ENCODE measurements at places on chromosomes 5 and 9.

GRCh38 chr9:82180711-82181110 is 192.1 kb downstream of the SPATA31D1 start:
- DNase-seq = no peak

DNA sequence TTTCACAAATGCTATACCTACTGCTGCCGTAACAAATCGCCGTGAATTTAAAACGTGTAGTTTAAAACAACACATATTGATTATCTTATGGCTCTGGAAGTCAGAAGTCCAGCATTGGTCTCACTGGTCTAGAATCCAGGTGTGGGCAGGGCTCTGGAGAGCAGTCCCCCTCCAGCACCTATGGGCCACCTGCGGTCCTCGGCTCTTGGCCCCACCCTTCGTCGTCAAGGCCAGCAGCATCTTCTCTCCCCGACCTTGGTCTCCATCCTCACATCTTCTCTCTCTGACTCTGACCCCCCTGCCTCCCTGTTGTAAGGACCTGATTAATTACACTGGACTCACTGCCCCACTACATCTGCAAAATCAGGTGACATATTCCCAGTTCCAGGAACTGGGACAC is 106.4 kb upstream of the COL5A1 start:
- no peak for DNase-seq

- DNase-seq = no peak
Observed at GRCh38 chr5:135705941-135706466, 127.2 kb upstream of the CXCL14 start.

GRCh38 chr9:128555180-128555721 is 2.9 kb downstream of the SPTAN1 start:
- DNase-seq = peak; percentile 62

- no peak for DNase-seq
Observed at GRCh38 chr9:13412331-13412730, 132.8 kb upstream of the MPDZ start.

- no peak for DNase-seq
Observed at GRCh38 chr5:53257806-53258373, 148.3 kb upstream of the MOCS2 start.

DNA sequence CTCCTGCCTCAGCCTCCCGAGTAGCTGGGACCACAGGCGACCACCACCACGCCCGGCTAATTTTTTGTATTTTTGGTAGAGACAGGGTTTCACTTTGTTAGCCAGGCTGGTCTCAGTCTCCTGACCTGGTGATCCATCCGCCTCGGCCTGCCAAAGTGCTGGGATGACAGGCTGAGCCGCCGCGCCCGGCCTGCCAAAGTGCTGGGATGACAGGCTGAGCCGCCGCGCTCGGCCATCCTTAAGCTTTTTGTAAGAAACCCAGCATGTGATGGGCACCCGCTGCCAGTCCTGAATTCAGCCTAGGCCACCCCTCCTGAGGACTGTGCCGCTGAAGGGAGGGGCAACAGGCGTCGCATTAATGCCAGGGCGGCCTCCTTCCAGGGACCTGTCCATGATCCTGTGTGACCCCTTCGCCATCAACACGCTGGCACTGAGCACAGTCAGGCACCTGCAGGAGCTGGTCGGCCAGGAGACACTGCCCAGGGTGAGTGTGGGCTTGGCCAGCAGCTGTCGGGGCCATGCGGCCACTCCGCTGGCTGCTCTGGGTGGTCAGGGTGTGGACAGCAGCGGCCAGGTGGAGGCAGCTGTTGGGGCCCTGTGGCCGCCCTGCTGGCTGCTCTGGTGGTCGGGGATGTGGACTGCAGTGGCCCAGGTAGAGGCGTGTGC is 10.5 kb downstream of the NELFB start:
- DNase-seq = no peak

DNA sequence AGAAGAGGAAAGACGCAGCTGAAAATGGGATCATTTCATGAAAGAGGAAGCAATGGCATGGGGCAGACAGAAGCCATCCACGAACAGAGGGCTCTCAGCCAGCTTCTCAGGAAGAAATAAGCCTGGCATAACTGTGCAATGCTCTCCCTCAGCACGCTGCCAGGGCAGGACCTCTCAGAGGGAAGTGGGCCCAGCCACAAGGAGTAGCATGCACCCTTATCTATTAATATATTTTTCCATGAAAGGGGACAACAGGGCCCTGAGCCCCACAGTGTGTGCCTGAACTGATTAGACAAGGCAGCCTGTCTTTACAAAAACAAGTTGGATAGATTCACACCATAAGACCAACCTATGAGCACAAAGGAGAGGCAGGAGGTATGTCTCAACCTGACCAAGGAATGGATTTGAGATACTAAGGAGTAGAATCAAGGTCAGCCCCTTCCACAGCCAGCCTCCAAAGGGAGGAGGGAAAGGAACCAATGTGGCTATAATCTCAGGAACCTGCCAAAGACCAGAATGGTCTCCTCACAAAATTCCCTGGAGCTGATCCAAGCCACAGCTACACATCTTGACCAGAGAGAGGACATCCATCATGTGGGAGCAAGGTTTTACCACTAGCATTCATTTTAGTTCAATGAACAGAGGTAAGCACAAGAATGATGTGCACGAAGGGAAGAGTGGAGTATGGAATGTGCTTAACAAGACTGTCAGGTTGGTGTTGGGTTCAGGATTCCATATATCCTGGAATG is 154.8 kb downstream of the SIL1 start:
- no peak for DNase-seq

DNA sequence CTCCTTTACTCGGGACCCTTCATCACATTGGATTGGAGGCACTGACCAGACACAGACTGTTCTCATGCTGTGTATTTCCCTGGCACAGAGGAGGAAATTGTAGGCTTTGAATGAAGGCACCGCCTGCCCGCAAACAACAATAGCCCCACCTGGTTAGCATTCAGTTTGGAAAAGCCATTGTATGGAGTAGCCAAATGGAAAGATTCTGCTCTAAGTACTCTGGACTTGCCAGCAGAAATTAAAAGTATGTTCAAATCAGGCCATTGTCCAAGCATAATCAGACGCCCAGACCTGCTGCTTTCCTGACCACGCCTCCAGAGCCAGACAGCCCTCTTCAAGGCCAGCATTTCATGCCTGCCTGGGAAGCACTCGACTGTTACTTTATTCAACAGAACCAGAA is 8.0 kb upstream of the SEMA4D start:
- no peak for DNase-seq

- no peak for DNase-seq
Observed at GRCh38 chr5:77630114-77630680, 8.3 kb downstream of the OTP start.

- DNase-seq = no peak
Observed at GRCh38 chr9:135070198-135070951, 17.1 kb upstream of the OLFM1 start.

- peak; percentile 22 for DNase-seq
Observed at GRCh38 chr5:134371834-134372340, 518 bp downstream of the UBE2B start.

DNA sequence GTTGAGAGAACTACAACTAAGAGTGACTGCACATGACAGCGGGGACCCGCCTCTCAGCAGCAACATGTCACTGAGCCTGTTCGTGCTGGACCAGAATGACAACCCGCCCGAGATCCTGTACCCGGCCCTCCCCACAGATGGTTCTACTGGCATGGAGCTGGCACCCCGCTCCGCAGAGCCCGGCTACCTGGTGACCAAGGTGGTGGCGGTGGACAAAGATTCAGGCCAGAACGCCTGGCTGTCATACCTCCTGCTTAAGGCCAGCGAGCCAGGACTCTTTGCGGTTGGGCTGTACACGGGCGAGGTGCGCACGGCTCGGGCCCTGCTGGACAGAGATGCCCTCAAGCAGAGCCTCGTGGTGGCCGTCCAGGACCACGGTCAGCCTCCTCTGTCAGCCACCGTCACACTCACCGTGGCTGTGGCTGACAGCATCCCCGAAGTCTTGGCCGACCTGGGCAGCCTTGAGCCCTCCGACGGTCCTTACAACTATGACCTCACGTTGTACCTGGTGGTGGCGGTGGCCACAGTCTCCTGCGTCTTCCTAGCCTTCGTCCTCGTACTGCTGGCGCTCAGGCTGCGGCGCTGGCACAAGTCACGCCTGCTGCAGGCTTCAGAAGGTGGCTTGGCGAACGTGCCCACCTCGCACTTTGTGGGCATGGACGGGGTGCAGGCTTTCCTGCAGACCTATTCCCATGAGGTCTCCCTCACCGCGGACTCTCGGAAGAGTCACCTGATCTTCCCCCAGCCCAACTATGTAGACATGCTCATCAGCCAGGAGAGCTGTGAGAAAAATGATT is 2.1 kb downstream of the PCDHGA7 start:
- no peak for DNase-seq

- peak; percentile 14 for DNase-seq
Observed at GRCh38 chr5:151318850-151319732, 15.5 kb upstream of the SLC36A3 start.

DNA sequence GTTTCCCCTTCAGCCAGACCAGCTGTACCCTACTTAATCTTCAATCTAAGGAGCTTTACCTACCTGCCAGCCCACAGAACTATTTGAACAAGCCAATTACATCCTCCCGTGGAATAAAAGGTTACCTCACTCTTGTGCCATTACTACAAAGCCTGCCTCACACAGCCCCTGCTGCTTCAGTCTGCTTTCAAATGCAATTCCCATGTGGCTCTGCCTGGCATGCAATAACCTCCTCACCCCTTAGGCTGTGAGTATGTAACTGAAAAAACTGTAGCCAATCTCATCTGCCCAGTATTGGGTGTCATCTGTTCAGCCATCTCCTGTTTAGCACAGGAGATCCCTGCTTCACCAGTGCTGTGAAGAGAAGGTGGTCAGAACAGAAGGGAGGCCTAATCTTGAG is 6.1 kb upstream of the GCNT1 start:
- no peak for DNase-seq

DNA sequence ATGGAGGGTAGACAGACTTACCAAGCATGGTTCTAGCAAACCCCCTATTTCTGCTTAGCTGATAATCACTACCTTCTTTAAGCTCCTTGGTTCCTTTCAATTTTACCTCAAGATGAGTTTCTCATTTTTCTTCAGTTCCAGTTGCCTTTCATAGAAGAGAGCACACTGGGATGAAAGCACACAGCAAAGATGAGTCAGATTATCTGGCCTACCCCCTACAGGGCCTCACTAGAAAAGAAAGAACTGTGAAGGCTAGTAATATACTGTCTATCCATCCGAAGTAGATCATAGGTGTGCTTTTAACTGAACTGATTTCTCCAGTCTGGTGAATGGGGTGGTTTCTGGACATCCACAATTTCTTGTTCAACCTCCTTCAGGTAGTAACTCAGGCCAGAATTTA is 122.5 kb downstream of the TRPM3 start:
- DNase-seq = peak; percentile 44

GRCh38 chr9:31027678-31028077 is 1356.8 kb upstream of the ACO1 start:
- no peak for DNase-seq

- peak; percentile 27 for DNase-seq
Observed at GRCh38 chr5:127909066-127909465, 174.5 kb upstream of the SLC12A2 start.

GRCh38 chr5:179786861-179787260 is 6.9 kb upstream of the LTC4S start:
- no peak for DNase-seq

GRCh38 chr9:73050887-73051550 is 98.2 kb upstream of the ALDH1A1 start:
- no peak for DNase-seq

- DNase-seq = no peak
Observed at GRCh38 chr5:71573591-71573990, 13.5 kb upstream of the MCCC2 start.

GRCh38 chr5:179170606-179171005 is 110.4 kb downstream of the ZNF354C start:
- no peak for DNase-seq

DNA sequence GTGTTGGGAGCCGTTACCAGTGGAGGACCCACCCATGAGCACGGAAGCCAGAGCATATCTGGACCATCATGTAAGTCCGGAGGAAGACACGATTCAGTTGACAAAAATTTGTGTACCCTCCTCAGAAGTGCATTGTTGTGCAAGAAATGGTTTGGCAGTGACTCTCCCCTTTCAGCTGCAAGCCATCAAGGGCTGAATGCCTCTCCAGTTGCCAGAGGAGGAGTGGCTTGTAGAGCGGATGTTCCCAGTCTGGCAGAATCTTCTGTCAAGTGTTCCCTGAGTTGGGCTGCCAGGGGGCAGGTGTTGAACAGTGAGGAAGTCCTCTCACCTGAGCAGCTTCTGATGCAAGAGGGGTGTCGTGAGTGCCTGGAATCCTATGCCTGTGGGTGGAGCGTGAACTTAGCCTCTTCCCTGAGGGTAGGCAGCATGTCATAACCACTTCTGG is 27.6 kb upstream of the CDKN2AIPNL start:
- DNase-seq = peak; percentile 72

DNA sequence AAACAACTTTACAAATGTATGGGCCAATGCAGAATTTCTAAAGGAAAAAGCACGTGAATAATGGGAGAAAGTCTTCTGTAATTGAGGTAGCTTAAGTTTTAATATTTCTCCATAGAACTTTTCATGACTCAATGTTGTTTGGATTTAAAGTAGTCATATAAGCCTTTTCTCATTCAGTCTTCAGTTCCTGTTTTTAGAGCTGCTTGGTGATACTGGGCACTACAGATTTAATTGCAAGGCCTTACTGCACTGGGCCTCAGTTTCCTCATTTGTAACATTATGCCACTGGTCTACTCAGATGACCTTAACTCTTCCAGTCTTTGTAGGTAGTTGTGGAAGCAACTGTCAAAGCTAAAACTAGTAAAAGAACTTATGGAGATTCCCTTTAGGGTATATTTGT is 60.4 kb downstream of the WDR41 start:
- DNase-seq = no peak

DNA sequence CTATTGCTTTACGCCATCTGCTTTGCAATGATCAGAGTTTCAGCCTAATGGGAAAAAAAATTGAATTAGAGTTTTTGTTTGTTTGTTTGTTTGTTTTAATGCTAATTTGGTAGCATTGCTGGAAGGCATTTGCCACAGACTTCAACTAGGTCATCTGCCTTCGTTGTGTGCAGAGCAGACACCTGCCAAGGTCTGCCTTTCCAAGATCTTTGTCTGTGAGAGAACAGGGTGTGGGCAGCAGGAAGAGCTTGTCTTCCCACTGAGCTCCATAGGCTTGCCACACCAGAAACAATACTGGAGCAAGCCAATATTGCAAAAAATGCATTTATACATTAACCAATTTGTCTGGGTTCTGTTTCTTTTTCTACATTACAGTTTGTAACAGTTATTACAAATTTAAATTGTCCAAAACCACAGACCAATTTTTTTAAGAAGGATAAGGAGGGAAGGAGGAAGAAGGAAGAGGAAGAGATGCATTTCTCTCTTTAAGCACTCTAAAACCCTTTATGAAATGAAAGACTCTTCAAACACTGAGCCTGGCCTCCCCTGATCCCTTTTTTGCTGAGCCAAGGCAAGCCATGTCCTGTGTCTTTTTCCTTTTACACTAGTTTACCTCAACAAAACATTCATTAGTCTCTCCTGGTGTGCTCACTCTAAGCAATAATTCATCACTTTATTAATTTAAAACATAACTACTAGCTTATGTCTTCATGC is 210.5 kb downstream of the SNX18 start:
- DNase-seq = no peak

GRCh38 chr5:18099261-18099660 is 465.0 kb downstream of the TAF11L14 start:
- no peak for DNase-seq
